K562 (cell line): ENCODE measurements at places on chromosomes 4 and X. TPM values are rescaled to one million over a fixed set of nuclear protein-coding genes. Genes with fewer than 3 reads are reported as not detected.

IL2 gene
- not detected in 2 replicates for polyA plus RNA-seq

SPANXA2 gene
- polyA plus RNA-seq = not detected in 2 replicates

SAGE1 gene
- 35.6 and 35.9 TPM in 2 replicates for polyA plus RNA-seq

DMRTC1 gene
- polyA plus RNA-seq = not detected in 2 replicates

FRAS1 gene
- 0.01 TPM in 1 of 2 replicates, not detected in the other for polyA plus RNA-seq

CFAP99 gene
- polyA plus RNA-seq = not detected in 2 replicates

PAPSS1 gene
- 29.4 and 39.3 TPM in 2 replicates for polyA plus RNA-seq

ELK1 gene
- polyA plus RNA-seq = 30.0 and 30.1 TPM in 2 replicates

DGAT2L6 gene
- polyA plus RNA-seq = not detected in 2 replicates

PARM1 gene
- polyA plus RNA-seq = not detected in 2 replicates

CFI gene
- 0.46 and 0.72 TPM in 2 replicates for polyA plus RNA-seq

GRCh38 chr4:168594121-168594520 lies 97.3 kb downstream of the PALLD start:
- no peak for DNase-seq

GRCh38 chr4:36476135-36476534 lies 194.7 kb downstream of the DTHD1 start:
- no peak for DNase-seq

DNA sequence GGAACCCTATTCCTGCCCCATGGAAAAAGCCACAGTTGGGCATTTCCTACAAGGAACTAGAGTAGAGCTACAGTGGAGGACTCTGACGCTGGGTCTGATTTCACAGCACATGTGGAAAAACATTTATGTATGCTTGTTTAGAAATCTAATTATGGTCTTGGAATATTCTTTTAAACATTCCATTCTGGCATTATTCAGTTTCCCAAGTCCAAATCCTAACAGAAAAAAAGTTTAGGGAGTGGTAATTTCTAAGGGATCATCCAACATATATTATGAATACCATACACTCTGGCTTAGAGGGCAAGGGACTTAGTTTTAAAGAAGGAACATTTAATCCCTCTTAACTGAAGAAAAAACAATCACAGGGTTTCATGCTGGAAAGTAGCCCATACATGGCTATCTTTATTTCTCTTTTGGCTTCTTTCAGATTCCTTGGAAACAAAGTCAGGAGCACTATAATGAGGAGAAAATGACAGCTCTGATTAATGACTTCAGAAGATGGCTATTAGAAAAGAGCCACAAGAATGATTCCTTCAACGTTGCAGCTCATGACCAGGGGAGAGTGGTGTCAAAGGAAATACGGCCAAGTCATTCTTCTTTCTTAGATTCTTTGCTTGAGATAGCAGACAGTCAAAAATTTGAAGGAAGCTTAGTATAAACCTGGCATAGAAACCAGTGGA lies 56.1 kb downstream of the CNGA2 start:
- no peak for DNase-seq

- no peak for DNase-seq
Measured at GRCh38 chr4:2735869-2736268, 20.3 kb downstream of the TNIP2 start.

- no peak for DNase-seq
Measured at GRCh38 chr4:103052779-103053178, 23.8 kb downstream of the SLC9B2 start.

DNA sequence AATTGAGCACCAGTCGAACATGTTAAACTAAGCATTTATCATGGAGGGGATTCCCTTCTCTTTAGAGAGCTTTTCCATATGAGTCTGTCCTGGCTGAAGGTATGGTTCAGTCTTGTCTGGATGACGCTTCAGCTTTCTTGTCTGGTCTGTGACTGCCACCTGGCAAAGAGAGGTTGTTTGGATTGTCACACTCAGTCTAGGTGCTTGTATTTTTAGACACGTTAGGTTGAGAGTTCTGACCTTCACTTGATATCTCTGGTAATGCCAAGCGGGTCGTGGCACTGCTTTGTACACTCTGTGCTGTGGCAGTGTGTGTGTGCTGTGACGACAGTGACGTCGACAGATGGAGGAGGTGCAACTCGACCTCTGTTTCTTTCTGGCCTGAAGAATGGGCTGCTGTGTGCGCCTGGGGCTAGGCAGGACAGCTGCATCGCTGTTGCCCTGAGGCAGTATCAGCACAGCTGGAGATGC lies 12.6 kb downstream of the NOCT start:
- no peak for DNase-seq

GRCh38 chr4:61723492-61723891 lies 523.4 kb downstream of the ADGRL3 start:
- DNase-seq = no peak

DNA sequence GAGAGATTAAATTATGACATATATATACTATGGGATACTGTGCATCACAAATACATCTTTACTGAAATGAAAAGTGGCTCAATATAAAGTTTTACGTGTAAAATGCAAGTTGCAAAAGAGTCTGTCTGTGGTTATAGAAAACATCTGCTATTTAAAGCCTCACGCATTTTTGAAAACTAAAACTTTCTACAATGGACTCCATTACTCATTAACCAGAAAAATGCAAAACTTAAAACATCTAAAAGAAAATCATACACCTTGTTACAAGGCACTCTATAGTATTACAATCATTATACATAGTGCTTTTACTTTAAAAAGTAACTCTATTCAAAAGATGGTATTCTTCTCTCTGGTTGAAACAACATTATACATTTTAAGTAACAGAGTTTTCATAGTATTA lies 755.6 kb downstream of the DMD start:
- DNase-seq = no peak

DNA sequence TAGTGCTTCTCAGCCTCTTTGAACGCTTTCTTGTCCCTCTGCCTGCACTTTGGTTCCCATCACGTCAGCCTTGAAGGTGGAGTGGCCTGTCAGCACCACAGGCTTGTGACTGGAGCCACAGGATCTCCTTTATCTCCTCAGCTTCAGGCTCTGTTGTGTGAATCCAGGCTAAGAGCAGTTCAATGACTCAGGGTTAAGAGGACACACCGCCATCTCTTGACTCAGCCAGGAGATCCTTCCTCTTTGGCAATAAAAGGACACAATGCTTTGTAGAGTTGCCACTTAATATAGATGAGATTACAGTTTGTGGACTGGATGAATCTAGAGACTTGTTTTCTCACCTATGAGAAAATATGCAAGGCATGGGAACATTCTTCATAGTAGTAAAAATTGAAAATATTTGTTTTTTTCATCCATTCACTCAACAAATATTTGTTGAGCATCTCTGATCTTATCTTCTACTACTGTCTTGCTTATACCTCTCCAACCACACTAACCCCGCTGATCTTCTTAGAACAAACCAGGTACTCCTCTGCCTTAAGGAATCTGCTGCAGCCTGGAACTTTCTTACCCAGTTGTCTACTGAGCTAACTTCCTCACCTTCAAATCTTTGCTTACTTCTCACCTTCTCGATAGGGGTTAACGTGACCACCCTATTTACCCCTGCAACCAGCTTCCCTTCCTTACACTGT lies 62.3 kb downstream of the UCHL1 start:
- peak; percentile 23 for DNase-seq

DNA sequence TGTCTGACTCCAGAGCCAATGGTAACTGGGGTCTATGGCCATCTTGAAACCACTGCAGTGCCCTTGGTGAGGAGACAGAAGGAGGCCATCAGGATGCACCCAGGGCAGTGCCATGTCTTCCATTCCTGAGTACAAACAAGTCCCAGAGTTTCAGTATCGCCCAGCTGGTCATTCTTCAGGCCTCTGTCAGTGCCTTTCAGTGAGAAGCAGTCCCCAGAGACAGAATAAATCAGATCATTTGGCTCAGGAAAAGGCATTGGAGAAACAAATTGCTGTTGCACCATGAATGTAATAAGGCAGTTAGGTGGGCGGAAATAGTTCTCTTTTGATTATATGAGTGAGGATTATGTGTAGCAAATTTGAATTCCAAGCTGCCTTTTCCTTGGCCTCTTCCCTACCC lies 21.3 kb downstream of the ADGRG4 start:
- DNase-seq = no peak

- no peak for DNase-seq
Measured at GRCh38 chr4:15344041-15344440, 83.8 kb upstream of the C1QTNF7 start.

- no peak for DNase-seq
Measured at GRCh38 chr4:83440899-83441298, 14.7 kb downstream of the HELQ start.

- DNase-seq = no peak
Measured at GRCh38 chr4:183190900-183191527, 92.0 kb downstream of the WWC2 start.

GRCh38 chrX:3550160-3550751 lies 163.2 kb downstream of the PRKX start:
- DNase-seq = peak; percentile 7

GRCh38 chr4:52106191-52106590 lies 55.1 kb downstream of the SPATA18 start:
- no peak for DNase-seq

DNA sequence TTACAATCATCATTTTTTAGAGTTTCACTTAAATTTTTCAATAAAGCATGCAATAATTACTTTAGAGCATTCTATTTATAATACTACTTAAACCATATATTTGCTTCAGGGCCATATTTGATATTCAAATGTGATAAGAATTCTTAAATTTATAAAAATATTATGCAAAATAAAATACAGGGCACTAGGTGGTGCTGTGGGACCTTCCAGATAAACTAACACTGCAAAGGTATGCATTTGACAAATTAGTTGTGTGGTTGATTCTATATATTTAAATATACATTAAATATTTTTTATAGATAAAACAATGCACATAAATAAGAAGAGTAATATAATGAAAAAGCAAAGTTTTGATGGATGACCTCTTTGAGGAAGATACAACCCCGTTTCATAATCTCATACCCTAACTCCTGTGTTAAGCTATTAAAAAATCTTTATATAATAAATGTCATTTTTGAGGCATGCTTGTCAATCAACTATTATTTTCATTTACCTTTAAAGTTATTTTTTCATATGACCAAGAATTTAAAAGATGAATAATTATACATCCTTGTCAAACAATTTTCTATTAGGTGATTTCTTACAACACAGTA lies 128.4 kb downstream of the REELD1 start:
- peak; percentile 20 for DNase-seq

- DNase-seq = no peak
Measured at GRCh38 chr4:171919314-171919713, 106.1 kb downstream of the GALNTL6 start.

DNA sequence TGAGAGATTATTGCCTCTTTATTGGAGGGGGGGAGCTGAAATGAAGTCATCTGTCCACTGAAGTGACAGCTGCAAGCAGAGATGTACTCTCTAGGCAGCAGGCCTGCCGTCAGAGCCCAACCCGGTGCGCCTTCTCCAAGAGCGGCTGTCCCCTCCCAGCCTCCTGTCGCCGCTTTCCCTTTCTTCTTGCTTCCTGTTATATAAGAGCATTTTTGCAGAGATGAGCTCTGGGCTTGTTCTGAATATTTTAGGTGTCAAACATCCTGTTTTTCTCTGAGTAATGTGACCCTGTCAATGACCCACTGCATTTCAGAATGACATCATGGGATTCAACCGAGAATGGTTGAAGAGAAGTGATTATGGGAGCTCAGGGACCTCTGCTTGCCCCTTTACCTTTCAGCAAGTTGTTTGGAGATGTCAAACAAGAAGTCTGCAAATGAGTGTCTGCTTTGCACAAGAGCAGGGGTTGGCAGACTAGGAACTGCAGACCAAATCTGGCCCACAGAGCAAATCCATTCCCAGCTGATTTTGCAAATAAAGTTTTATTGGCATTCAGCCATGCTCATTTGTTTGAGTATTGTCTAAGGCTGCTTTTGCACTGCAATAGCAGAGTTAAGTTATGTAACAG lies 79.9 kb downstream of the SLC9A6 start:
- DNase-seq = no peak

DNA sequence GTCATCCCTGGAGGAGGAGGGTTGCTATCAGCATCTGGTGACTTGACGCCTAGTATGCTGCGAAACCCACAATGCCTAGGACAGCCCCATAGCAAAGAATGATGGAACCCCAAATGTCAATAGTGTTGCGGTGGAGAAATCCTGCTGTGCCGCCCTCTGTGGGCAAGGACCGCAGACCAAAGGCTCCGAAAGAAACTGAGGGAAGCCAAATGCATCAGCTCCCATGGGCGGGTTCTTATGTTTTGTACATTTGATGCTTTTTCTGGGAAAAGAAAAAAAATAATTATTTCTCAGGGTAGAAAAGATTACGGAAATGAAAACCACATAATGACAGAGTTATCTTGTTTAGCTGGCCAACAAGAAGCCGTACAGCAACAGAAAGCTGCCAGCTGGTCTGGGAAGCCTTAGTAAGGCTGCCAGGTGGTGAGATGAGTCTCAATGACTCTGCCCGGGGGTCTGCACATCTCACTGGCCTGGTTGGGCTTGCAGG lies 95.0 kb upstream of the TBL1X start:
- DNase-seq = no peak

DNA sequence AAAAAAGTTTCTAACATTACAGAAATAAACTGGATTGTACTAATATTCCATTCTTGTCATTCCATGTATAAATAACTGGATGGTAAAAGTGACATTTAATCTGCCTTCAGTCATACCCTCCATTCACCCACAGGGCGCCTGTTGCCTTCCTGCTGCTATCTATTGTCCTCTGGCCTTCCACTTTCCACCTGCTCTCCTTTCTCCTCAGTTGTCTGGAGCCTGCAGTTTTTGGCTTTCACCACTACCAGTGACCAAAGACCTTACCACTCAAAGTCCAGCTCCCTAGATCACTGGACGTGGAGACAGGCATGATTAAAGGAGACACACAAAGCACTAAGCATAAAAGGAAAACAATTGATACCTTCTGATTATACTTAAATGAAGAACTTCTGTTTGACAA lies 46.2 kb upstream of the NHS start:
- DNase-seq = no peak
